Diencephalon (tissue), 1 donor: ENCODE measurements at places on chromosomes 7 and 10. TPM values are rescaled to one million over a fixed set of nuclear protein-coding genes. Genes with fewer than 3 reads are reported as not detected.

Gene TYW1B
- total RNA-seq, result 2.8 TPM

Gene PDE1C
- 19.6 TPM for total RNA-seq

Gene DOCK1
- total RNA-seq, result 39.0 TPM

Gene CDK1
- 32.5 TPM for total RNA-seq

Gene AS3MT
- total RNA-seq, result 11.1 TPM

Gene ADAM22
- 103 TPM for total RNA-seq

Gene CEP55
- 4.6 TPM for total RNA-seq

Gene DNAJC2
- total RNA-seq, result 19.6 TPM
